ENCODE measurements at places on chromosomes 5 and 9. TPM values are rescaled to one million over a fixed set of nuclear protein-coding genes. Genes with fewer than 3 reads are reported as not detected.
A peak's percentile ranks its signal among the peaks of the same experiment; 100 is the strongest.

Gene PCDHB12
- total RNA-seq = 0.15 TPM

Gene SLC28A3
- total RNA-seq = not detected

Gene SCAI
- total RNA-seq = 5.2 TPM

GRCh38 chr5:143343042-143343441 lies 60.4 kb downstream of the NR3C1 start:
- no peaks in the 10 kb centered on the region for H3K36me3 ChIP-seq
- H3K4me3 ChIP-seq = no peak overlapping the region
- DNase-seq = no peak
- no peak overlapping the region for H3K27ac ChIP-seq

- no peaks in the 10 kb centered on the region for H3K27me3 ChIP-seq
- peaks cover 10% of the 10 kb centered on the region for H3K4me1 ChIP-seq
- DNase-seq = no peak
- no peak overlapping the region for H3K4me3 ChIP-seq
- no peak overlapping the region for H3K27ac ChIP-seq
Measured at GRCh38 chr9:112605963-112606699, 111.8 kb downstream of the INIP start.

Gene PARP8
- total RNA-seq = 0.69 TPM

Gene UQCRQ
- total RNA-seq = 198 TPM

Gene NIPAL4
- 1.0 TPM for total RNA-seq

- H3K4me3 ChIP-seq = no peak overlapping the region
- no peak for DNase-seq
- H3K27ac ChIP-seq = no peak overlapping the region
- peaks cover 10% of the 10 kb centered on the region for H3K4me1 ChIP-seq
Measured at GRCh38 chr5:135878156-135878620, 17.5 kb downstream of the IL9 start.

DNA sequence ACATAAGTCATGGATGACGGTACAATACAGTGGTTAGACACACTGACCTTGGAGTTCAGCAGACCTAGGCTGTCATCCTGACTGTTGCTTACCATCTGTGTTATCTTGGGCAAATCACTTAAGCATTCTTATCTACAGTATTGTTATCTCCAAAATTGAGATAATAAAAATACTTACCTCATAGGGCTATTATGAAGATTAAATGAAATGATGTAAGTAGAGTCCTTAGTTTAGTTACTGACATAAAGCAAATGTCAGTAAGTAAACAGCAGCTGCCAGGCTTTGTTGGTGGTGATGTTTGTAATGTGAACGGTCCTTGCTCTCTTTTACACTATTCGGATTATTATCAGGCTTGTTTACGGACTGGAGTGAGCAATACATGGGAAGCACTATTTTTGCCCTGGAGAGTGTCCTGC lies 107.3 kb upstream of the DPYSL3 start:
- H3K4me3 ChIP-seq = no peak overlapping the region
- no peaks in the 10 kb centered on the region for H3K36me3 ChIP-seq
- H3K27me3 ChIP-seq = 0 out of 2 replicates have a peak, but pooled peaks cover 1% of the 10 kb centered on the region
- no peak for DNase-seq

Gene GALNT12
- total RNA-seq = 24.8 TPM

Gene TRIM7
- total RNA-seq = 28.1 TPM

Gene TSSK1B
- total RNA-seq = 0.33 TPM

Gene PBX3
- total RNA-seq = 35.5 TPM

GRCh38 chr9:27572061-27572460 lies 1.2 kb downstream of the C9orf72 start:
- no peaks in the 10 kb centered on the region for H3K36me3 ChIP-seq
- H3K4me3 ChIP-seq = peak overlapping the region; percentile 89
- H3K27me3 ChIP-seq = no peaks in the 10 kb centered on the region

GRCh38 chr9:108617676-108618075 lies 238.1 kb downstream of the ACTL7B start:
- no peak for DNase-seq
- no peaks in the 10 kb centered on the region for H3K27me3 ChIP-seq
- peaks cover 7% of the 10 kb centered on the region for H3K4me1 ChIP-seq
- H3K27ac ChIP-seq = no peak overlapping the region
- no peak overlapping the region for H3K4me3 ChIP-seq

Gene NDUFS4
- total RNA-seq = 72.6 TPM

- H3K27me3 ChIP-seq = no peaks in the 10 kb centered on the region
- no peak overlapping the region for H3K27ac ChIP-seq
- H3K36me3 ChIP-seq = no peaks in the 10 kb centered on the region
- H3K4me1 ChIP-seq = peaks cover 14% of the 10 kb centered on the region
Measured at GRCh38 chr5:133967124-133967523, 1.3 kb downstream of the C5orf15 start.

Gene SPINK7
- not detected for total RNA-seq

Gene EFNA5
- 5.1 TPM for total RNA-seq

GRCh38 chr5:33299621-33300208 lies 141.1 kb upstream of the TARS1 start:
- H3K4me3 ChIP-seq = peak overlapping the region; percentile 21
- peak overlapping the region; percentile 47 for H3K27ac ChIP-seq
- peaks cover 21% of the 10 kb centered on the region for H3K4me1 ChIP-seq
- H3K27me3 ChIP-seq = no peaks in the 10 kb centered on the region

- no peaks in the 10 kb centered on the region for H3K36me3 ChIP-seq
- no peaks in the 10 kb centered on the region for H3K4me1 ChIP-seq
- no peak overlapping the region for H3K4me3 ChIP-seq
- H3K27me3 ChIP-seq = peaks cover 68% of the 10 kb centered on the region
- H3K27ac ChIP-seq = no peak overlapping the region
Measured at GRCh38 chr5:112202694-112203093, 216.4 kb downstream of the EPB41L4A start.

Gene BTNL8
- 0.23 TPM for total RNA-seq

DNA sequence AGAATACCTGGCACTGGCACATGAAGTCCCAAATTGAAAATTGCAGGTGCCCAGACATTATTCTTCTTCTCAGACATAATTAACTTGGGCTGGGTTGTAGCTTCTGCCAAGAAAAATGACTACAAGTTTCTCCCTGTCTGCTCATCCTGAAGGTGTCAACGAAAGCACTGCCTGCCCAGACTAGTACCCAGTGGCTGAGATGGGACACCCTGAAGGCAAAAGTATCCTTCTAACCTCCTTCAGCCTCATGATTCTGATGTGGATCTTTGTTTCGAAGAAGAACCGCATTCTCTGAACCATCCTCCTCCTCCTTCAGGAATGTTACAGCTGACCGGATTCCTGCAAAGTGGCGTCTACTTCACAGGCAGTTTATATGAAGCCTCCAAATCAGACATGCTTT lies 161.1 kb upstream of the FST start:
- no peak overlapping the region for H3K27ac ChIP-seq
- no peaks in the 10 kb centered on the region for H3K36me3 ChIP-seq
- H3K27me3 ChIP-seq = no peaks in the 10 kb centered on the region
- H3K4me1 ChIP-seq = peaks cover 25% of the 10 kb centered on the region

DNA sequence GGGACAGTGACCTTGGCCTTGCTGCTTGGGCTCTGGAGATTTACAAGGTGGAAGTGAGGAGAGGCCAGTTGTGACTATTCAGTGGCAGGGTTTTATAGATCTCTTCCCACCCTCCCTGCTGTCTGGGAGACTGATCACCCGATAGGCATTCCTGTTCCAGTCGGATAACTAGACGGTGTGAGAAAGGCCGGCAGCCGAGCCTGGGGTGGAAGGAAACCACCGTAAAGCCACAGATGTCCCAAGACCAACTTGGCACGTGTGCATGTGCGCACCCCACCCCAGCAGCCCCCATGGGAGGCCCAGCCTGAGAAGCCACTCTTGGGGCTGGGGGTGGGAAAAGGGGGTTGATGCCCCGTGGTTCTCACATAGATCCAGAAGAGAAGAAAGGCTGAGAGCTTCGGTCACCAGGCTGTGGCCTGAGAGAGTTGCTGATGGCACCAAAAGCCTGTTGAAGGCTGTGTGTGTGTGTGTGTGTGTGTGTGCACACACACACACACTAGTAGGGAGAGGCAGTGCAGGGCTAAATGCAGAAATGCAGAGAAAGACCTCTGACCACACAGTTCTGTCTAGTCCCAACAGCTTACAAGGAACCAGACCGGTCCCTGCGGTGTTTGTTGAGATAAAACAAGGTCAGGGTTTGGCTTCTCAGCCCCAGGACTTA lies 225.8 kb downstream of the FANCC start:
- no peaks in the 10 kb centered on the region for H3K36me3 ChIP-seq
- H3K27ac ChIP-seq = peak overlapping the region; percentile 95
- H3K4me1 ChIP-seq = peaks cover 30% of the 10 kb centered on the region
- peak; percentile 53 for DNase-seq

GRCh38 chr9:134716067-134716466 lies 74.5 kb downstream of the COL5A1 start:
- H3K4me1 ChIP-seq = no peaks in the 10 kb centered on the region
- H3K27ac ChIP-seq = no peak overlapping the region
- H3K4me3 ChIP-seq = no peak overlapping the region

Gene GFPT2
- total RNA-seq = 2.2 TPM

Gene IGFBPL1
- not detected for total RNA-seq

DNA sequence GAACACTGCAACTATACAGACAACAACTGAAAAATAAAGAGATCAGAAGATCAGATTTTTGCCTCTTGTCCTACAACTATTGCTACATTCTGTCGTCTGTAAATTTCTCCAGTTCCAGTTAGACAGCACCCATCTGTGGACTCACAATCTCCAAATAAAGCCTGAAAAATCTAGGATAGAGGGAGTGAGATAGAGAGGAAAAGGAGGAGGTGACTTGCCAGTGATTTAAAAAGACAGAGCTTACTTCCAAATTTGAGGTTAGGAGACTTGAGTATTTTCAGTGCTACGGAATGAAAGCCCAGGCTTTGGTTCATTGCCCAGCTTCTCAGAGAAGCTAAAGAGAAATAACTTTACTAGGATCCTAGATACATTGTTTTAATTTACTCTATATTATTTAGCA lies 63.6 kb downstream of the PTCD2 start:
- no peaks in the 10 kb centered on the region for H3K27me3 ChIP-seq
- H3K36me3 ChIP-seq = no peaks in the 10 kb centered on the region
- peaks cover 45% of the 10 kb centered on the region for H3K4me1 ChIP-seq
- no peak overlapping the region for H3K27ac ChIP-seq

DNA sequence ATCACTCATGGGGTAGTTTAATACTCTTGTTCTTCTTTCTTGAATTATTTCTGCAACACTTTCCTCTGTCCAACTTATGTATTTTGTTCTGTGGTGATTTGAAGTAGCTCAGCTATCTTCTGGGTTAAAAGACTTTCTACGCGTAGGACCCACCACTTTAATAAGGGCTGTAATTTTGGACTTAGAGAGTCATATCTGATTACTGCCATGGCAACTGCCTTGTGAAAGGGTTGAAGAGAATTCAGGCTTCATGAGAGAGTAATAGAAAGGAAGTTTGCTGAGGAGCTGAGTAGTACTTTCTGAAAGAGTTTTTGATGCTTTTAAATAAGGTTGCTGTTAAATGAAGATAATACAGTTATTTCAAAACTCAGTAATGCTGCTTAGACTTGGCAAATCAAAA lies 89.5 kb downstream of the TLE4 start:
- peaks cover 14% of the 10 kb centered on the region for H3K4me1 ChIP-seq
- no peaks in the 10 kb centered on the region for H3K36me3 ChIP-seq
- H3K27ac ChIP-seq = no peak overlapping the region
- H3K4me3 ChIP-seq = no peak overlapping the region
- no peaks in the 10 kb centered on the region for H3K27me3 ChIP-seq

DNA sequence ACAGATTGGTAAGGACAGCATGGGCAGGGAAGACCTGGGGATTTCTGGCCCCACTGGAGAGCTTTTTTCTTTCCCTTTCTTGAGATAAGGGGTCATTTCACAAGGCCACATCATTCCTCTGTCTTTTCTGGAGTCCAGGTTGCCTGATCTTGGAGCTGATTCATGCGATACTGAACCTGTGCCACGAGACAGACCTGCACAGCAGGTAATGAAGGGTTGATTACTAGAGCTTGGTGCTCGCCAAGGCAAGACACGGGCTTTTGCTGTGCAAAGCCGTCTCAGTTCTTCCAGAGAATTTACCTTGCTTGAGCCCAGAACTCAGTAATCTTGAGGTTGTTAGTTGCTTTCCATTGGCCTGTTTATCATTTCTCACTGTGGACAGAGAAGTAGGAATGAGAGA lies 39.2 kb downstream of the NUP188 start:
- no peak for DNase-seq
- H3K27ac ChIP-seq = no peak overlapping the region
- H3K4me3 ChIP-seq = no peak overlapping the region
- H3K27me3 ChIP-seq = no peaks in the 10 kb centered on the region

Gene TEX48
- total RNA-seq = not detected

- no peaks in the 10 kb centered on the region for H3K27me3 ChIP-seq
- DNase-seq = peak; percentile 97
- peaks cover 55% of the 10 kb centered on the region for H3K4me1 ChIP-seq
- no peak overlapping the region for H3K4me3 ChIP-seq
- peaks cover 16% of the 10 kb centered on the region for H3K36me3 ChIP-seq
- H3K27ac ChIP-seq = peak overlapping the region; percentile 58
Measured at GRCh38 chr5:87300744-87301143, 33.1 kb downstream of the RASA1 start.

DNA sequence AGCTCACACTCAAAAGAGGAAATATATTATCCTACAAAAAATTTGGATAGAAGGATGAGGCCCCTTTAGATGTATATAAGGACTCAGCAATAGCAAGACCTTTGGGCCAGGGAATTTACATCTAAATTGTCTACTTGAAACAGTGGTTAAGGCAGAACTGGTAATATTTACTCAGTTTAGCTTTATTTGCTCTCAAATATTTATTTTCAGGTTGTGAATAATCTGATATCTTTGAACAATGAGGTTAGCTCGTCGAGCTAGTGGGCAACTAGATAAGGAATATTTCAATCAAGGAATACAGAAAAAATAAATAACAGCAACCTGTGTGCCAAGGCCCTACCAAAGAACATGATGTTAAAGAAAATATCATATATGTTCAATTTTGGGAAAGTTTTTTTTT lies 966.3 kb downstream of the DTWD2 start:
- no peak overlapping the region for H3K4me3 ChIP-seq
- H3K4me1 ChIP-seq = no peaks in the 10 kb centered on the region
- H3K27me3 ChIP-seq = no peaks in the 10 kb centered on the region
- no peak for DNase-seq
- H3K36me3 ChIP-seq = no peaks in the 10 kb centered on the region

- peak; percentile 83 for DNase-seq
- H3K36me3 ChIP-seq = no peaks in the 10 kb centered on the region
- H3K4me1 ChIP-seq = peaks cover 52% of the 10 kb centered on the region
- H3K4me3 ChIP-seq = peak overlapping the region; percentile 53
- H3K27ac ChIP-seq = peak overlapping the region; percentile 98
Measured at GRCh38 chr5:137218471-137218870, 280.7 kb downstream of the SPOCK1 start.

- H3K27me3 ChIP-seq = no peaks in the 10 kb centered on the region
- no peak for DNase-seq
- peaks cover 9% of the 10 kb centered on the region for H3K4me1 ChIP-seq
- H3K4me3 ChIP-seq = no peak overlapping the region
- H3K36me3 ChIP-seq = no peaks in the 10 kb centered on the region
- no peak overlapping the region for H3K27ac ChIP-seq
Measured at GRCh38 chr5:121257621-121258020, 594.1 kb upstream of the FTMT start.

- H3K4me3 ChIP-seq = no peak overlapping the region
- H3K27ac ChIP-seq = no peak overlapping the region
- no peaks in the 10 kb centered on the region for H3K36me3 ChIP-seq
- H3K4me1 ChIP-seq = no peaks in the 10 kb centered on the region
- no peak for DNase-seq
Measured at GRCh38 chr5:120199559-120199958, 264.5 kb upstream of the PRR16 start.

Gene PCDHB8
- 0.40 TPM for total RNA-seq

GRCh38 chr5:158849219-158849791 lies 250.4 kb downstream of the EBF1 start:
- no peaks in the 10 kb centered on the region for H3K36me3 ChIP-seq
- no peak overlapping the region for H3K4me3 ChIP-seq
- no peak overlapping the region for H3K27ac ChIP-seq
- DNase-seq = no peak

Data from PC-3 (cell line).